Karpas-422 (cell line): ENCODE measurements at places on chromosomes 3 and 15. TPM values are rescaled to one million over a fixed set of nuclear protein-coding genes. Genes with fewer than 3 reads are reported as not detected.

Gene UBXN7
- 25.5 and 33.0 TPM in 2 replicates for total RNA-seq

DNA sequence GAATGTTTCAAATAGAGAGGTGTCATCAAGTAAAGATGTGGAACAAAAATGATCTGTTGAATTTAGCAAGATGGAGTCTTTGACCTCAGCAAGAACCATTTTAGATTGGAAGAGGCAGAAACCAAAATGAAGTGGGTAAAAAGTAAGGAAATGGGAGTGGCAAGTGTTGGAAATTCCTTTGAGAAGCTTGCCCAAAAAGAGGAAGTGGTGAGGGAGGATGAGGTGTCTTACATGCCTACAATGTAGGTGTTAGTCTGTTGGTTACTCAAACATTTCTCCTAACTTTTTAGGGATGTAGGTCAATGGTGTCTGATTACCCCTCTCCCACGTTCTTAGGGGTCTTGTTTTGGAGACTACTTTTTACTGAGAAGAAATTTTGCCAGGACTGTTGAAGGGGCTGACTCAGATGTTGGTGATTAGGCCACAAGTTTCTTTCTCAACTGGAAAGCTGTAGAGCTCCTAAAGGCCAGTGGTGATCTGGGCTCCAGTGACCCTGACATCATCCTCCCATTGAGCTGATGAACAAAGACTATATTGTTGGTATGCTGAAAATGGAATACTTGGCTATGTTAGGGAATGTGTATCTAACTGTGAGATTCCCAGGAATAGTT, 5.1 kb downstream of the PPP2R3A start:
- DNase-seq = no peak

DNA sequence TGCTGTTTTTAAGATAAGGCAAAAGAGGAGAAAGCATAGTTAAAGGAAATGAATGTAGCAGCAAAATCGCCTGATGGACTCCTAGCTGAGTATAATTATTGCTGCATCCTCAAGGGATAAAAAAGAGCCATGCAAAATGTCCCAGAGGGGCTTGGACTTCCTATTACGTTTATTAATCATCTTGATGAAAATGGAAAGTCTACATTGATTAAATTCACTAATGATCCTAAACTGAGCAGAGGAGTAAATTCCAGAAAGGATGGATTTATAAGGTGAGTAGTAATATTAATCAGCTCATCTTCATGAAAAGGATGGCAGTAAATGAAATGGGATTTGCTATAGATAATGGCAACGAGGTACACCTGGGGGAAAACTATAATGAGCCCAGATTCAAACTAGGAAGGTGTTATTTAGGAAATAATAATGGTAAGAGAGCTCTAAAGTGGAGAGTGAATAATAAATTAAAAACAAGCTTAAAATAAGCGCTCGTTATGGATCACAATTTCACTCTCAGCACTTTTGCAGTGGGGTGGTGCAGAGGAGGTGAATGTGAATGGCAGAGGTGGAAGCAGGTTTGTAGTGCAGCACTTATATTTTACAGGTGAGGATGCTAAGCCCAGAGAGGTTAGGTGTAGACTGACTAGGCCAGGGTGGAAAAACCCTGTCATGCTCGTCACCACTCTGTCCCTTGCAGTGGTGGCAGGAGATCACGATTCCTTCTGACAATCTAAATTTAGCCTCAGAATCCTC, 22.3 kb downstream of the IL5RA start:
- peak; percentile 39 for DNase-seq

GRCh38 chr15:79977431-79978054, 6.5 kb upstream of the BCL2A1 start:
- peak; percentile 76 for DNase-seq

DNA sequence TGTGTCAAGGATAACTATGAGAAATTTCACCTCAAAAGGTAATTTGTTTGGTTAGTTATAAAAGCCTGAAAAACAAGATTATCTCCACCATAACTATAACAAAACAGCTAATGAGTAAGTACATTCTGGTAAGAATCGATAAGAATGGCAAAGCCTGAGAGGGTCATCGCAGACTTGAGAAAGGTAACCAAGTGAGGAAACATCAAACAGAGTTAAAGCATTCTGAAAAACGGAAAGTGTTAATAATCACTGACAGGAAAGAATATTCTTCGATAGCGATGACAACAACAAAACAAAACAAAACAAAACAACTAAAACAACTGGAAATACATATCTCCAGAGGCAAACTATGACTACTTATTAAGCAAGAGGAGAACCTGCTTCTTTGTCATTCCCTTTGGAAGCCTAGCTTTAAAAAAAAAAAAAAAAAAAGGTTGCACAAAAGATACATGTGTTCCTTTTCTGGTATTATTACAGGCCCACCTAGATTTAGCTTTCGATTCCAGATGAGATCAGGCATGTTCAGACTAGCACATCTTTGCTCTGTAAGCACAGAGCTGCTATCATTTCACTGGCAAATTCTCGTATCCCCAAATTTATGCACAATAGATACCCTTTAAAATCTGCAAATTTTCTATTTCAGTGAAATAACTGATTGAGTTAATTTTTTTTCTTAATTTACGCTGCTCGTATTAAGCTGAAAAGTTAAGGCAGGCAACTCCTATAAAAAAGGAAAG, 155.6 kb downstream of the TIGIT start:
- no peak for DNase-seq

Gene EIF4E3
- total RNA-seq = not detected in 2 replicates

GRCh38 chr3:41199866-41200668, 762 bp downstream of the CTNNB1 start:
- peak; percentile 79 for DNase-seq

- DNase-seq = no peak
Measured at GRCh38 chr15:65055201-65055870, 10.1 kb downstream of the SLC51B start.

GRCh38 chr3:30737743-30738499, 131.5 kb downstream of the TGFBR2 start:
- DNase-seq = no peak

DNA sequence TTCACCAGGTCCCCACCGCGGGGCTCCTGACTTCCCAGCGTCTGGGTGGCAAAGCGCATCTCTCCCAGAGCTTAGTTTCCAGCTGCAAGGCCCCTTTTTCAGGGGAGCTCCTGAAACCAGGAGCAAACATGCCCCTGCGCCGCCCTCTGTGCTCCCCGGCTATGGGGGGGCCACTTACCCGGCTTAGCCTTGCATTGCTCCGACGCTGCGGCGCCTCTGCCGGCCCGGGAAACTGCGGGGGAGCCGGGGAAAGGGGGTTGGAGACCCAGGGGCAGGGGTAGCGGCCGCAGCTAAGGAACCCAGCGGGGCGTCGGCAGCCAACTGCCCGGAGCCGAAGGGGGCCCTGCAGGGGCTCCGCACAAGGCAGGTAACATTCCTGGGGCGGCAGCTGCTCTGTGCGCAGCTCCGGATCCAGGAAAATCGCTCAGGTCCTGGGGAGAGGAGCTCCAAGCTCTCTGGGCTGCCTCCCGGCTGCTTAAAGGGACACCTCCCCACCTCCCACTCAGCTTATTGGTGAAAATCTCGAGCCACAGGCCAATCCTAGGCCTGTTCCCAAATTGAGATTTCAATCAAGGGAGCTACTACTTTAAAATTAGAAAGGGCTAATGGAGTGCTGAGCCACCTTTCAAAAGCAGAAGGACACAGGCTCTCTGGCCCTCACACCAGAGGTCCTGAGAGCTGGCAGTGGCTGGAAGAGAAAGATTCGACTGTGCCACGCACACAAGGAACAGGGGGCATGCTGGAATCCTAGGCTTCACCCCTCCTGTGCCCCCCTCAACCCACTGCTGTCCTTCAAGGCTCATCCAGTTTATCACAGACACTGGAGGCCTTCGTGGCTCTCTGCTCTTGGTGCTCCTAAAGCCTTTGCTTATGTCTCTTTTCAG, 42.7 kb upstream of the PRICKLE2 start:
- no peak for DNase-seq

GRCh38 chr3:71629711-71630110, 46.2 kb upstream of the FOXP1 start:
- peak; percentile 94 for DNase-seq

DNA sequence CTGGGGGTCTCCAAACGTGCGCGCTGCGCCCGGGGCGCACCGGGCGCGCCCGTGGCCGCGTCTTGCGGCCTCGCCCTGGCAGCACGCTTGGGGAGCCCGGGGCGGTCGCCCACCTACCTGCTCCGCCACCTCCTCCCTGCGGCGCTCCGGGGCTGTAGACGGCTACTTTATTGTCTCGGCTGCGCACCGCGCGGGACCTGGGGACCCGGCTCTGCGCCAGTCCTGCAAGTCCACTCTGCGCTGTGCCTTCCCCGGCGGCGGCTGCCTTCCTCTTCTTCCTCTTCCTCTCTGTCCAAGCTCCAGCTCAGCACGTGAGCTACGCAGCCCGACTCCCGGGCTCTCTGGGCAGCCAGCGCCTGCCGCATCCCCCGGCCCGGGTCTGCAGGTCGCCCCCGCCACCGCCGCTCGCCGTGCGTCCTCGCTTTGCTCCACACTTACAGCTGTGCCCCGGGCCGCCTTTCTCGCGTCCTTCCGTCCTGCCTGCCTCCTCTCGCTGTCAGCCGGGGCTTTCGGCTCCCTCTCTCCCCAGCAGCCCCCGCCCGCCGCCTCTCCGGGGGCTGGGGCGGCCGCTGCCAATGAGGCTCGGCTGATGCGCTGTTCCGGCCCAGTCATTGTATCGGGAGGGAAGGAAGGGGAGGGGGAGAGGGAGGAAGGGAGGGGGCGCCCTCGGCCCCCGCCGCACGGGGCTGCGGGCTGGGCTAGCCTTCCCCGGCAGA, 156.4 kb upstream of the FRMD4B start:
- no peak for DNase-seq

- peak; percentile 41 for DNase-seq
Measured at GRCh38 chr15:42608110-42608531, 32.7 kb downstream of the STARD9 start.

Gene USP50
- not detected in 2 replicates for total RNA-seq

Gene ADCY5
- total RNA-seq = 0.14 TPM in 1 of 2 replicates, not detected in the other

DNA sequence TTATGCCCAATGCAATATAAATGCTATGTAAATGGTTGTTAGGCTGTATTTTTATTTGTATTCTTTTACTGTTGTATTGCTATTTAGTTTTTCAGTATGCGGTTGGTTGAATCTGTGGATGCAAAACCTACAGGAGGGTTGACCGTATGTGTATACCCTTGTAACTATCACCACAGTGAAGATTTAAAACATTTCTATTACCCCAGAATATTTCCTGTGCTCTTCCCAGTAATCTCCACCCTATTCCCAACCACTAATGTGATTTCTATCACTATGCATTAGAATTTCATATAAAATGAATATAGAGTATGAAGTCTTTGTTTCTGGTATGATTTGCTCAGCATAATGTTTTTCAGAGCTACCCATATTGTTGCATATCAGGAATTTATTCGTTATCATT, 705.0 kb downstream of the MECOM start:
- DNase-seq = no peak

Gene RBP2
- not detected in 2 replicates for total RNA-seq

Gene NANOGP8
- total RNA-seq = not detected in 2 replicates

DNA sequence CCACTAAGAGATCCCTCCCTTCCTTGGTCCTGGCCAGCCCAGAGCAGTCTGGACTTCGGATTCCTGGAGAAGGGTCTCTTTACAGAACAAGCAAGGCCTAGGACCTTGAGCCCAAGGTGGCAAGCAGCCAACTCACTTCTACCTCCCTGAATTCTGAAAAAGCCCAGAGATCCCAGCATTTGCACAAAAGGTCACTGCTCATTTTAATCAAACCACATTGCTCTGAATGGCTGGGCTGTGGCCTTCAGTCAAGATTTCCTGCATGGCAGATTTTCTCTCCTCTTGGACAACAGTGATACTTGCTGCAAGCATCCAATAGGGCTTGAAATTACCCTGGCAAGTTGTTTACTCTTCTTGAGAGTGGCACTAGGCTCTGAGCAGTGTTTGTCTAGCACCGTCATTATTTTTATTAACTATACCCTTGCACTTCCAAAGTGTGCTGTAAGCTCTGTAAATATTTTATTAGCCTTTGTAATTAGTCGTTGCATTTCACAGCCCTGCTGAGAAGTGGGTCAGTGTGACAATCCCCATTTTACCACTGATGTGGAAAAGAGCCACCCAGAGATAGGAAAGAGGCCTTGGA, 274.7 kb upstream of the CTNNB1 start:
- DNase-seq = no peak

Gene RETNLB
- total RNA-seq = not detected in 2 replicates

GRCh38 chr15:73908030-73908821, 18.0 kb upstream of the LOXL1 start:
- peak; percentile 87 for DNase-seq

- no peak for DNase-seq
Measured at GRCh38 chr3:27185231-27185989, 183.8 kb downstream of the NEK10 start.

Gene PODXL2
- total RNA-seq = 30.9 and 62.1 TPM in 2 replicates

DNA sequence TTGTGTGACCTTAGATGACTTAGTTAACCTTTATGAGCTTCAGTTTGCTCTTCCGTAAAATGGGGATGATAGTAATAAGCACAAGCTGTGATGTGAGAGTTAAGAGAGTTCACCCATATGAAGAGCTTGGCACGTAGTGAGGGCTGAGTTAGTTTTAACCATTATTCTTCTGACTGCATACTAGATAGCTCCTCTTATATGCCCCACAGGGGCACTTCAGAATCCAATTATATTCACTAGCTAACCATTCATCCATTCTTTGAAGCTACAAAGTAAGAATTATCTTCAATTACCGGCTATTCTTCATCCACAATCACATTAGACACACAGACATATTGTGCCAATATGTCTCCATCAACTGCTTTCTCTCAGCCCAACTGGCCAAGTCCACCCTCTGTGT, 159.0 kb upstream of the STT3B start:
- no peak for DNase-seq

Gene MYO5C
- 0.22 and 0.58 TPM in 2 replicates for total RNA-seq

Gene SLC38A3
- not detected in 2 replicates for total RNA-seq

DNA sequence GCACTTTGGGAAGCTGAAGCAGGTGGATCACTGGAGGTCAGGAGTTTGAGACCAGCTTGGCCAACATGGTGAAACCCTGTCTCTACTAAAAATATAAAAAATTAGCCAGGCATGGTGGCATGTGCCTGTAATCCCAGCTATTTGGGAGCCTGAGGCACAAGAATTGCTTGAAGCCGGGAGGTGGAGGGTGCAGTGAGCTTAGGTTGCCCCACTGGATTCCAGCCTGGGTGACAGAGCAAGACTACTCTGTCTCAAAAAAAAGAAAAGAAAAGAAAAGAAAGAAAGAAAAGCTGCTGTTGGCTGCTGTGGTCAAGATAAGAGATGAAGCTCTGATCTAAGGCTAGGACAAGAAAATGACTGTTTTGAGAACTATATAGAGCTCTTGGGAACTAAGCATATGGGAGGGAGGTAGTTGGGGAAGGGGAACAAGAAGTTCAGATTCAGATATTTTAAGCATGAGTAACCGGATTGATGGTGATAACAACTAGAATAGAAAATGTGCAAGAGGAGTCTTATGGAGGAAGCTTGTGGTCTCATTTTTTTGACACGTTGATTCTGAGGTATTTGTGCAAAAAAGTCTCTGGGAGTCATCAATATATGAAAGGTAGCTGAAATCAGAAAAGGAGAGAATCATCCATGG, 25.7 kb downstream of the DNAH12 start:
- no peak for DNase-seq

DNA sequence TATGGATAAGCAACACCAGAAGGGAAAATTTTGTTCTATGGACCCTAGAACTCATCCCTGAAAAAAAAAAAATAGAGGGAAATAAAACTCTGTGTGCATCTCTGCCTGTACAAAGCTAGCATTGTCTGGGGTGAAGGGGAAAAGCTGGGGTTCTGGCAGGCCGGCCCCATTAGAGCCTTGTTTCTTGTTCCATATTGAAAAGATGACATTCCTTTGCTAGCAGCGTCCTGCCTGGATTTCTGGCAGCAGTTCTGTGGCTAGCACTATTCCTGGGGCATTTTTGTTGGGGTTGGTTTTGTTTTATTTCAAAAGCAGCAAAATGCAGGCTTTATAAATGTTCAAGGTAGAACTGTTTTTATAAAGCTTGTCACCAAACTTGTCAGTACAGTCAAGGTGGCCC, 45.2 kb downstream of the RARB start:
- no peak for DNase-seq

- DNase-seq = peak; percentile 45
Measured at GRCh38 chr3:158111861-158112260, 2.0 kb downstream of the RSRC1 start.
